Urothelium cell line (cell line): ENCODE measurements at places on chromosomes 4 and X.
A peak's percentile ranks its signal among the peaks of the same experiment; 100 is the strongest.

GRCh38 chr4:25984796-25985195 is 70.8 kb downstream of the SMIM20 start:
- DNase-seq, result no peak

DNA sequence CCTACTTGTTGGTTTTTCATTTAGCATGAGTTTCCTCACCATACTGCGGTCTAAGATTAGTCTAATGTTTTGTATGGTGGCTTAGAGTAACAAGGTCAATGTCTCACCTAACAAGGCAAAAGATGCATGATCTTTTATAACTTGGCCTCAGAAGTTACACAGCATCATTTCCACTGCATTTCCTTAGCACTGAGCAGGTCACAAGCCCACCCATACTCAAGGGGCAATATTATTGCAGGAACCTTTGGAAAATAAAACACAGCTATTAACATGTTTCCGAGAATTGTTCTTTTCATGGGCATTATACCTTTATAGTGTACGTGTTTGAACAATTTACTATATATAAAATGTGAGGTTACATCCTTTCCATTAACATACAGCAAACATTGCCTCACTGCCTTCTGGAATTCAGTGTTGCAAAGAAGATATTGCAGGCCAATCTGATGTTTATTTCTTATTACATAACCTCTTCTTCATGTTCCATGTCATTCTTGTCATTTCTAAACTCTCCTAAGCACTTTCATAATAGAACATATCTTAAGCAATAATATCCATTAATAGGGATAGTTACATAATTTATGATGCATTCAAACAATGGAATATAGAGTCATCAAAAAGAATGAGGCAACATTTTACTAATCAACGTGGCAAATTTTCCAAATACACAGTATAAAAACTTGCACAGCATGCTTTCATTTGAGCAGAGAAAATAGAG is 153.8 kb downstream of the AREG start:
- no peak for DNase-seq

DNA sequence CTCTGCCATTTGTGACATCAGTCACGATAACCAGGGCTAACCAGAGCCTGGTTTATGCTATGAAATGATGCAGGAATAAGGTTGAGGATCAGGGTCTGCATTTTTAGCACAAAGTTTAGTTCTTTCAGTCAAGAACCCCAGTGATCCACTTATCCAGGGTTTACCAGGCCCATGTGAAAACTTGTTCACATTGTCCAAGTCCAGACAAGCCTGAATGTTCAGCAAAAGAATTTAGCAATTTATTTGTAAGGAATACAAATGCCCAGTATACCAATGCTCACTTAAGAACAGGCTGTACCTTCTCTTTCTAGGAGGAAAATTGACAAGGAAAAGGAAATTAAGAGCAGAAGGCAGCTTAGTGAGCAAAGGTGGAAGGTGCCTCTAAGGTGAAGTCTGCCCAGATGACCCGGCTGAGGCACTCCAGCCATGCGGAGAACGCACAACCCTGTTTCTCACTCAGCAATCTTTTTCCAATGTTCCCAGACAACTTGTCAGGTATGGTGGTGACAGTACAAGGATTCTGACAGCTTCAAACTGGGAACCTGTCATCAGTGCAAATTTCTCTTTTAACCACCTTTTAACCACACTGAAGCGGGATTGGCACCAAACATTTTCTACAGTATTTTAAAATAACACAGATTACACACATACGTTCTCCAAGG is 54.0 kb downstream of the TBC1D9 start:
- DNase-seq, result no peak

DNA sequence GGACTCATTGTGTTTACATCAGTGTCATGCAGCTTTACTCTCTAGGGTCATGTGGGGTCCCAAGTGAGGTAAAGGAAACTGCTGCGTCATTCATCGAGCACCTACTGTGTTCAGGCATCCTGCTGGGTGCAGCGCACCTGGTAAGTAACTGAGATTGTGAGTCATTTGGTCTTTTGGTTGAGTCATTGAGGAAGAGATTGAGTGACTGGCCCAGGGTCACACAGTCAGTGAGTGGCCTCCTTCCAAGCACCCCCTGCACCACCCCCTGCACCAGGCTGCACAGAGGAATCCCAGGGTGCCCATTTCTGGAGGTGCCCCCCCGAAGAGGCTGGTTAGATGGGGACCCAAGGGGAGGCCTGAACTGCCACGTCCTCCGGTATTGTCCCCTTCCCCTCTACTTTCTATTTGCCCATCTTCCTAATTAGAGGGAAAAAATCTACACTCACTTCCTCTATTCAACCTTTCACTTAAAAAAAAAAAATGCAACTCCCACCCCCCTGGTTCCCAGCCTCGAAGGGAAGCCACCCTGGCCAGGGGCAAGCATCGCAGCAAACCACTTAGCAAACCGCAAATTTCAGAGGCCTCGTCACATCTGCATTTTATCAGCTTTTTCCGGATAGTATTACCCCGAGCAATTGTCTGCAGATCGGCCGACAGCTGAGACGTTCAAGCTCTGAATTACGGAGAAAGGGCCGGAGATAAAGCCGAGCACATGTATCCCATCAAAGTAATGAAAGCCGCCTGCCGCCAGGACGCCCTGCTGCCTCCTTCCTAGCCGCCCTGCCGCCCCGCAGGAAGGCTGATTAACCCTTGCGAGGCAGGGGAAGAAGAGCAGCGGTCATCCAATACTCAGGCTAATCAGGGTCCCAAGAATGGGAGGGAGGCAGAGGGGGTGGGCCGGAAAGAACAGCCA is 96.3 kb upstream of the MSX1 start:
- peak; percentile 78 for DNase-seq

- DNase-seq, result no peak
These were observed 768 bp downstream of the CLCN4 start for GRCh38 chrX:10157543-10157942.

GRCh38 chr4:177190995-177191580 is 118.6 kb upstream of the NEIL3 start:
- no peak for DNase-seq

- DNase-seq, result no peak
These were observed 50.3 kb downstream of the MED28 start for GRCh38 chr4:17664755-17665154.

DNA sequence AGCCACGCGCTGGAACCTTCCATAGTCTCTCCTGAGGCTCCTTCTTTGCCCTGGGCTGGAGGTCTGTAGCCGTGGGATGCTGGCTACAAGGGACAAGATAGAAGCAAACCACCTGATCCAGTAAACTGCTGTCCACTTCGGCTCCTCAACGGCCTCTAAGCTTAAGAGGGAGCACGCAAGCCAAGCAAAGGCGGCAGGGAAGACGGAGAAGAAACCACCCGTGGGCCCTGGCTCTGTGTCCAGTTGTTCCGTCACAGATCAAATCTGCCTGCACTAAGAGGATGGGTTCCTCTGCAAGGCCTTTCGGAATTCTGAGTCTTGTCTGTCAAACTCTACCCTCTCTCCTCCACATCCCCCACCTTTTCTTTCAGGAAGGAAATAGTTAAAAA is 401 bp upstream of the EDNRA start:
- DNase-seq, result no peak

DNA sequence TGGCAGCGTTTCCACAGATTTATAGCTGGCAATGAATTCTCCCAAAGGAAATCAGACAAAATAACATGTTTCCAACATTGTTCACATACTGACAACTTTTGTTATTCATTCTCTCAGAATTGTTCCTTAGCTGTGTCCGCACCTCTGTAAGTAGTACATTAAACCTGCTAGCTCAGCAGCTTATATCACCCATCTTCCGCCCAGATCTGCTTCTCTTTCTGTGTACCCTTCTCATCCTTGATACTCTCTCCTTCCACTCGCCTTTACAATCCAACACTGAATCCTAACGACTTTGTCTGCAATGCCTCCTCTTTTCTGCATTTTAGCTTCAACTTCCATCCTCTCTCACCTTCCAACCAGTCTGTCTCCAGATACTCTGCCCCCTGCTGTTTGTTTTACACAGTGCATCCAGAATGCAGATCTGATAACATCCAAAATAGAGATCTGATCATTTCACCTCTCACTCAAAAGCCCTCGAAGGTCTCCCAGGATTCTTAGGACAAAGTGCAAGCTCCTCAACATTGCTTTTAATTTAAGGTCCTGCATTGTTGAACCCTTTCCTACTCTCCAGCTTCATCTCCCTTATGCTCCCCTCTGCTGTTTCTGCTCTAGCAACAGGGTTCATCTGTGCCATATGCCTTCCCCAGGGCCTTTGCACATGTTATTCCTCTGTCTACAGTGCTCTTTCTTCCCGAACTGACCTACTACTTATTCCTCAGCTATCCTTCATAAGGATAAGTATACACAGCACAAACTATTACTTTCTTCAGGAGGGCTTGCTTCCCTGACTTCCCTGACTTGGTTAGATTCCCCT is 67.3 kb upstream of the VBP1 start:
- no peak for DNase-seq

DNA sequence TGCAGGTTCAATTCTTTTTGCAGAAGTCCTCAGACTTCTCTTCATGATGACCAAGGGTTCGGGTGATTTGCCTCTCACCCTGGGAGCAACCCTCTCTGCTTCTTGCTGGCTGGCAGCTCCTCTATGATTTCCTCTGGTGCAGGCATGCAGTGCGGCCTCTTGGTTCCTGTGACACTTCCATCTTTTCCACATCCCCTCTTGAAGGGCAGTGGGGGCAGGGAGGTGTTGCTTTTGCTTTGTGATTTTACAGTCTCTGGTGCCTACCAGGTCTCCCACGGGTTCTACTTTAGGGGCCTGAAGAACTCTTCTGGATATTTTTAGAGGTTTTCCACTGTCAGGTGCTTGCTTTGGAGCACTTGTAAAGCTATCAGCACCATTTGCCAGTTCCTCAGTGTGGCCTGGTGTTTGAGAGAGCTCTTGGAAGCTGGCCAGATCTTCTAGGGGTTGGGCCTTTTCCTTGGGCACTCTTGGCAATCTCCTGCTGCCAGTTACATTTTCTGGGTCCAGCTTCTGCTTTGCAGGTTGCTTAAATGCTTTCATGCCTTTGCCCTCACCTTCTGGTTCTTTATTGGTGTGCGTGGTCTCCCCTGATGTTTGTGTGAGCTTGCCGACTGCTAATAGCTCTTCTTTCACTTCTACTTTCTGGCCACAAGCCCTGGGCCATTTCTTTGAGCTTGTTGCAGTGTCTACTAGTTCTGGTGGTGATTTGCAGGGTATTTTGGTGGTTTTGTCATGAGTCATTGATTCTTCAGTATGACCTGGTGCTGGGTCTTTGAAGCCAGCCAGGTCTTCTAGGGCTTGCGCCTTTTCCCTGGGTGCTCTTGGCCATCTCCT is 11.5 kb upstream of the CHST7 start:
- no peak for DNase-seq

DNA sequence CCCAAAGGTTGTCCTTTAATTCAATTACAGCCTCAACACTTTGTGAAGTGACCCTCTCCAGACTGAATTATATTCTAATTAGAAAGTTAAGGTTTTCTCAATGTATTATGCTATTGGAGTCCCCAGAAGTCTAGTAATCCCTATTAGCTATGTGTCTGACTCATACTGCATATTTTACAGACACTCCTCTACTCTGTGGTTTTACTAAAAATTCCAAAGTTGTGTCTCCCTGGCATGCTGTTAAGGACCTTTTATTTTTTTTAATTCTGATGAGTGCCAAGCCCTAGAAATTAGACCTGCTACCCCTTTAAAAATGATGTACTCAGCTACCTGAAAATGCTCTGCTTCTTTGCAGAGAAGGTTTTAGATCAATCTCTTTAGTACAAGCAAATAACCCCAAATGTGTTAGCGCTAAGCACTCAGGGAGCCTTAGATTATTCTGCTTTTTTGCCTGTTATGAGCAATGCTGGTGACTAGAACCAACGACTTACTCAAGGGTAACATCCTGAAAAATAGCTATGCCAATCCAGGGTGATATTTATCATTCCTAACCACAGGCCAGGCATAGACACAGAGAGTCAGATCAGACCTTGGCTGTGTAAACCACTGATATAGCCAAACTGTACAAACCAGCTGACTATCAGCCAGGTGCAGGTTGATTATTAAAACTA is 26.1 kb upstream of the CXCL13 start:
- peak; percentile 80 for DNase-seq

DNA sequence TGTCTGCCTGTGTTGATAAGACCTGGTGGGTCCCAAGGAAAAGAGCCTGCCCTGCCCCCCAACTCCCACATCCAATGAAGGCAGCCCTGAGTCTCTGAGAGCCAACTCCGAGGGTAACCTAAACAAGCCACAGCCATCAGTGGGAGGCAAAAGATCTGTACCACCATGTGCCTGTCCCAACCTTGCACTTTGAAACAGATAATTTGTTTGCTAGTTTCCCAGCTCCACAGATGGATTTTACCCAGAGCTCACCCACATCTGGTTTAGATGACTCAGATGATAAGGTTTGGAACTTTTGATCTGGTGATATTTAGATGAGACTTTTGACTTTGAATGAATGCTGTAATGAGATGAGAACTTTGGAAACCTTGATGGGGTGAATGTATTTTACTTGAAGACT is 246.0 kb upstream of the PSAPL1 start:
- no peak for DNase-seq

DNA sequence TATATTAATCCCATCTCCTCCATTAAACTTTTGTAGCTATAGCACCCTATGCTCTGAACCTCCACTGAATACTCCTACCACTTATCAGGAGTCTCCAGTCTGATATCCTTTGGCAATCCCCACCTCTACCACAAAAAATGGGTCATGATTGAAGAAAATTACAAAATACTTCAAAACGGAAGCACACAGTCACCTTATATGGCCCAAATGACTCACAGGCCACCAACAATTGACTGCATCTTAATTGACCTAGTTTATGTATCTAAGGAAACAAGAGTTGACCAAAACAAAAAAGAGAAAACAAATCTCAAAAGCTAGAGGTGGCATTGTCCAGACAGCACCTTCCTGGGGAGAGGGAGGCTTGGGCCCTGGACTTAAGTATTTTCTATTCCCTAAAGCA is 120.0 kb upstream of the DIAPH2 start:
- no peak for DNase-seq

- DNase-seq, result no peak
These were observed 711.0 kb downstream of the RPA4 start for GRCh38 chrX:97594646-97595224.

DNA sequence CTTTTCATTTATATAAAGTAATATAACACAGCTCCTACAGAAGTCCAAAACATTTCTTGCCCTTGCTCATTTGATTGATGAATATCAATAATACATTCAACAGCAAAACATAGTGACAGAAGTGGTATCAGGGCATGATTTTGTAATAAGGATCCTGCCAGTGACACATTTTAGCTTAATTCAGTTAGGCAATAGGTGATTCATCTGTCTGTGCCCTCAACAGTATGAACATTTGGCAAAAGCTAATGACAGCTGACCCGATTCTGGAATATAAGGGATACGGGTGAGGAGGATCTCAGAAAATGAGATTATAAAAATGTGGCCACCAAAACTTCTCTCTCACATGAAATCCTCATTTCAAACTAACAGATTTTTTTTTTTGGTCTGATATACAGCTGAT is 294.0 kb downstream of the CAMK2D start:
- DNase-seq, result peak; percentile 27
